ENCODE measurements at places on chromosomes 4 and X.

GRCh38 chrX:155251391-155251790 is 12.9 kb downstream of the RAB39B start:
- DNase-seq, result no peak

DNA sequence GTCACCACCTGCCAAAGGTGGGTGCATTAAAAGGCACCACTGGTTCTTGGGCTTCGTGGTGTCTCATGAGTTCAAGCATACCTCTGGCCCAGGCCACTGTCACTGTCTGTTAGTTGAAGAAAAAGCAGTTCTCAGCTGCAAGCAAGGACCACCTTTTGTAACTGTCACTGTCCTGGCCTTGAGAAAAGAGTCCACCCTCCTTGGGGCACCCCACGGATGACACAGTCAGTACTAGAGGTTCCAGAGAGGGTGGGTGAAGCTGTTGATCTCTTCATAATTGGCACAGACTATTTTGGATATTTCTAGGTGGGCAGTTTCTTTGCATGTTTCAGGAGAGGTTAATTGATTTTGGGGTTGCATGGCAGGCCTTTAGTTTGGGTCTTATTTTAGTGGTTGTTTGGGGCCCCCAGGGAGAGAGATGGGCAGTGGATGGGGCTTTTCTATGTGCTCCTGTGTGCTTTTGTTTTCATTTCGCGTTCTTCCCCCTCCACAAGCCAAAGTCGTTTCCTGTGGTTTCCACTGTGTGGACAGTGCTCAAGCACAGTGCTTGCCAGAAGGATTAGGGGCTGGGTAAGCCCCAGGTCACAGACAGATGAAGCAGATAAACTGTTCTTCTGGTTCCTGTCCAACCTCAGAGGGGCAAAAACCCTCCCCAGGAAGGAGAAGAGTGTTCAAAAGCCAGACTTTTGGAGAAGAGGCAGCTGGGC is 156.2 kb upstream of the PPP1R2C start:
- DNase-seq, result no peak

GRCh38 chrX:150765782-150766350 is 72.7 kb downstream of the MTMR1 start:
- DNase-seq, result no peak

- DNase-seq, result no peak
Measured at GRCh38 chr4:176435901-176436292, 116.1 kb downstream of the SPCS3 start.

GRCh38 chrX:37638047-37638446 is 47.5 kb upstream of the XK start:
- no peak for DNase-seq

DNA sequence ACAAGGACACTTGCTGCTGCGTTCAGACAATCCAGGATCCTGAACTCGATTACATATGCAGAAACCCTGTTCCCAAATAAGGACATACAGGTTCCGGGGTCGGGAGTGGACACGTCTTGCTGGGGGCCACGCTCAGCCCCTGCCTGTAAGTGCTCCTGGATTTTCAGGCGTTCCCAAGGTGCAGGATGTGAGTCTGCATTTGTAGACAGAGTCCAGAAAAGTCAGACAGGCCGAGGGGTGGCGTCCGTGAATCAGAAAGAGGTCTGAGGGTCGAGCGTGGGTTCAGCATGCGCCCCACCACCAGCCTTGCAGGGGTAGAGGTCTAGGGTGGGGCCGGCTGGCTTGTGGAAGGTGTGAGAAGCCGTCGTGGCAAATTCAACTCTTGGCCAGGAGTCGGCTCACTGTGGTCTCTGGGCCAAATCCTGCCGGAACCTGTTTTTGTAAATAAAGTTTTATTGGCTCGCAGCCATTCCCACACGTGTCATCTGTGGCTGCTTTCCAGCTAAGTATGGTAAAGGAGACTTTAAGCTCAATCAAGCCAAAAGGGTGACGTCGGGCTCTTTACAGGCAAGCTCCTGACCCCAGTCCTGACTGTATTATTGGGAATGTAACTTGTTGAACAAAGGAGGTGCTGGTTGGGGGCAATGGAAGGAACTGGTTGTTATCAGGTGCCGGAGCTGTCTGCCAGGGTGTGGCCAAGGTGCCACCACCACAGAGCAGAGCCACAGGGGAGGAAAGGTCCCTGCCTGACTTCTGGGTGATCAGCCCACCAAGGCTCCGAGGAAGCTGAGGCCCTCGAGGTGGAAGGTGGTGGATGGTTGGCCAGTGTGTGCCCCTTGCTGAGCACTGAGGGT is 7.4 kb downstream of the DOK7 start:
- DNase-seq, result no peak

GRCh38 chrX:48508400-48509244 is at the start of gene PORCN:
Gene PORCN, plus strand, starts transcription at chrX:48508992. Its CDS starts 829 bp downstream, at chrX:48509821.
- no peak for DNase-seq

DNA sequence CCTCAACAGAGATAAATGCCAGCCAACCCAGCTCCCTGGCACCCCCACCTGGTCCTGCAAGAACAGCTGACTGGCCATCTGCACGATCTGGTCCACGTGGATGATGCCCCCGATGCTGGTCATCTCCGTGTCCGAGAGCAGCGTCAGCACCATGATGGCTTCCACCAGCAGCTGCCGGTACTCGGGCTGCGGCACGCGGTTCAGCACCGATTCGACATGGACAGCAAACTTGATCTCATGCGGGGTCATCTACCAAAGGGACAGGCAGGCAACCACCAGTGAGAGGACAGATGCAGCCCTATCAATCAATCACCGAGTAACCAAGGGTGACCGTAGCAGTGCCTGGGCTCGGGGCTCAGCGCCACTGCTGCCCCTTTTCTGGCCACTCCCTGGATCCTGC is 89.8 kb downstream of the PHKA2 start:
- no peak for DNase-seq

GRCh38 chrX:153903238-153903980 is 1.1 kb upstream of the AVPR2 start:
- DNase-seq, result no peak

DNA sequence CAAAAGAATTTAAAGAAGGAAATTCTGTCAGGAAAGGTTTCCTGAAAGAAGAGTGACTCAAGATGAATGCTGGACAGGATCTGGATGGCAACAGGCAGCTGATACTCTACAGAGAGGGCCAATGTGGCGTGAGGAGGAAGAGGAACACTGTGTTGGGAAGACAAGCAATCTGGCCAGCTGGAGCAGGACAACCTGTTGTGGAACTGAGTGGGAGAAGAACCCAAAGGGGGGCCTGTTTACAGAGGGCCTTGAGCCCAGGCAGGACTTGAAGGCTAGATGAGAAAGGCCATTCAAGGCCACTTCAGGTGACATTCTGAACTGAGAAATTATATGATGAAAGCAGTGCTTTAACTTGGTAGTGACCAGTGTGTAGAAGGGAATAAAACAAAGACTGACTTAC is 8.5 kb downstream of the OTUD4 start:
- DNase-seq, result no peak

- DNase-seq, result no peak
Measured at GRCh38 chr4:29276150-29276549, 1444.0 kb upstream of the PCDH7 start.

GRCh38 chr4:125392694-125393093 is 77.9 kb downstream of the FAT4 start:
- no peak for DNase-seq

DNA sequence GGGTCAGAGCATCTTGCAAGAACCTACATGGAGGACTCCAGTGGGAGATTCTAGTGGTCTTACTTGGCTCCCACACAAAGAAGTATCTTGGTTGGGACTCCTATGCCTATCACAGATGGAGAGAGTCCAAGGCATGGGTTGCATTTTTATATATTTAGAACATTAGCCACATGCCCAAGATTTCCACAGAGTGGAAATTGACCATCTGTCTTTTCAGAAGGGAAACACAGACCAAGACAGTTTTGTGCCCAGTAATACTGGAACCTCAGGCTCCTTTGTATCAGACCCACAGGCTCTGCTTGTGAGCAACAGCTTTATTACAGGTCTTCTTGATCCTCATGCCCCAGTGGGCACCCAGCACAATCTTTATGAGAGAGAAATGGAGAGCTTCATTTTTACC is 43.6 kb downstream of the PAGE2 start:
- DNase-seq, result no peak

DNA sequence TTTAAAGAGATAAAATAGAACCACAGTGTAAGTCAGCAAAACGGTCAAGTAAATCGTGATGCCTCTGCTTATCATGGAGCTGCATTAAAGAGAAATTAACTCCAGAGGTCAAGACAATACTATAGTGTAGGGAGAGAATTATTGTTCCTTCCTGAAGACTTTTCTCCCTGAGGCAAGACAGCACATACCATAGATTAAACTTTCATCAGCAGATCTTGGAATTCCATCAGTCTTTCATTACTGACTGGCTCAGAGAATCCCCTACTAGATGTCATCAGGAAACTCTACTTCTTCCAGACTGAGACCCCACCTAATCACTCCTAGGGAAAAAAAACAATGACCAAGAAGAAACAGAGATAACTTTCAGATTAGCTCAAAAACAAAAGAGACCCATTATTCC is 131.3 kb downstream of the NSUN7 start:
- DNase-seq, result no peak

GRCh38 chr4:112954286-112954685 is 95.2 kb upstream of the ANK2 start:
- DNase-seq, result peak; percentile 39

GRCh38 chrX:75603833-75604232 is 81.0 kb upstream of the ZDHHC15 start:
- peak; percentile 13 for DNase-seq

GRCh38 chr4:25178838-25179261 is 18.6 kb upstream of the SEPSECS start:
- no peak for DNase-seq

- peak; percentile 84 for DNase-seq
Measured at GRCh38 chrX:135520553-135521404, at the start of gene INTS6L. Gene INTS6L, plus strand, starts transcription at chrX:135520660. Its CDS starts 333 bp downstream, at chrX:135520993.

DNA sequence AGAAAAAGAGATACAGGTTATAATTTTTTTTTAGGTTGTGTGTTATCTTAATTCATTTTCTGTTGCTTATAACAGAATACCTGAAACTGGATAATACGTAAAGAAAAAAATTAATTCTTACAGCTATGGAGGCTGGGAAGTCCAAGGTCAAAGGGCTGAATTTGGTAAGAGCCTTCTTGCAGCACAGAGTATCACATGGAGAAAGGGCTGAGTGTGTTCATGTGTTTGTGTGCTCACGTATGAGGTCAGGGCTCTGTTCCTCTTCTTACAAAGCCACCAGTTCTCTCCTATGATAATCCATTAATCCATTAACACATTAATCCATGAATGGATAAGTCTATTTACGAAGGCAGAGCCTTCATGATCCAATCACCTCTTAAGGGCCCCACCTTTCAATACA is 8.6 kb upstream of the RAB28 start:
- no peak for DNase-seq

- DNase-seq, result no peak
Measured at GRCh38 chr4:153025406-153025805, 89.3 kb downstream of the FHDC1 start.

- no peak for DNase-seq
Measured at GRCh38 chr4:138510053-138510452, 267.9 kb upstream of the SLC7A11 start.

DNA sequence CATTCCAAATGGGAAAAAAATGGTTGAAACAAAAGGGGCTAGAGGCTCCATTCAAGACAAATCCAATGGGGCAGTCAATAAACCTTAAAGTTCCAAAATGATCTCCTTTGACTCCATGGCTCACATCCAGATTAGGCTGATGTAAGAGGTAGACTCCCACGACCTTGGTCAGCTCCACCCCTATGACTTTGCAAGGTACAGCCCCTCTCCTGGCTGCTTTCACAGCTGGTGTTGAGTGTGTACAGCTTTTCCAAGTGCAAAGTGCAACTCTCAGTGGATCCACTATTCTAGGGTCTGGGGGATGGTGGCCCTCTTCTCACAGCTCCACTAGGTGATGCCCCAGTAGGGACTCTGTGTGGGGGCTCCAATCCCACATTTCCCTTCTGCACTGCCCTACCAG is 21.5 kb downstream of the SULT1B1 start:
- no peak for DNase-seq

DNA sequence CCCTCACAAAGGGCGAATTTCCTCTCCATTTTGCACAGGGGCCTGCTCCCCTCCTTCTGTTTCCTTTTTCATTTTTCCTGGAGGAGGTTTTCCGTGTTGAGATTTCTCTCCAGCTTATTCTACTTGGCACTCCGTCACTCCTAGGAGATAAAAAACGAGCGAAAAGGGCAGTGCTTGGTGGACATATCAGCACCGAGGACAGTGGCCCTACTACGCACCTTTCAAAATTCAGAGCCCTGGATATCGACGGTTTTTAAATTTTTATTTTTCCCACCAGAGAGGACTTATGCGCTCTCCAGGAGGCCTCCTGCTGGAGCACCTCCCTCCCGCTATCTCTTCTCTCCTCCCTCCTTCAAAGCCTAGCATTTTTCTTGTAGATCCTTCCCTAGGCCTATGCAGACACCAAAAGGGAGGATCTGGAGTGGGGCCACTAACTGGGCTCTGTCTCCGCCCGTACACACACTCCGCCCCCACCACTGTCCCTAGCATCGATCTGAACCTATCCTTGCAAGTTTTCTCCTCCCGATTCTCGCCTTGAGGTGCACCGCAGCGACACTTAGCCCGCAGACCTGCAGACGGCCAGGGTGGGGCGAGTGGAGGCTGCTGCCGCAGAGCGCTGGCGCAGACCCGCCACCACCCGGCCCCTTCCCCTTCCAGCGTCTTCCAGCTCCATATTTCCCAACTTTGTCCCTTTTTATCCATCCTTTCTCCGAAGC is 8.5 kb upstream of the TCEAL9 start:
- DNase-seq, result no peak

GRCh38 chrX:118026631-118027030 is 90.0 kb downstream of the KLHL13 start:
- DNase-seq, result no peak

DNA sequence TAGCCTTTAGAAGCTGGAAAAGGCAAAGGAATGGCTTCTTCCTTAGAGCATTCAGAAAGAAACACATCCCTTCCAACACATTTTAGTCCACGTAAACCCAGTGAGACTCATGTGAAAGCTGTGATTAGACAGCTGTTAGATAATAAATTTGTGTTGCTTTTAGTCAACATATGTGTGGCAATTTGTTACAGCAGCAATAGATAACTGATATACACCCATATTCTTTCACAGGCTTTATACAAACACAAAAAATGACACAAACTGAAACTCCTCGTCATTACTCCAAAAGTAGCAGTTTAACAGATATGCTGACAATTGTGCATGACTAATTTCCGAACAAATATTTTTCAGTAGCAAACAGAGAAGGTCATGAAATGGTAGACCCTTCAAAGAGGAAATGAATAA is 65.3 kb downstream of the ANTXR2 start:
- DNase-seq, result no peak

- DNase-seq, result no peak
Measured at GRCh38 chr4:53786632-53787031, 195.3 kb upstream of the LNX1 start.

DNA sequence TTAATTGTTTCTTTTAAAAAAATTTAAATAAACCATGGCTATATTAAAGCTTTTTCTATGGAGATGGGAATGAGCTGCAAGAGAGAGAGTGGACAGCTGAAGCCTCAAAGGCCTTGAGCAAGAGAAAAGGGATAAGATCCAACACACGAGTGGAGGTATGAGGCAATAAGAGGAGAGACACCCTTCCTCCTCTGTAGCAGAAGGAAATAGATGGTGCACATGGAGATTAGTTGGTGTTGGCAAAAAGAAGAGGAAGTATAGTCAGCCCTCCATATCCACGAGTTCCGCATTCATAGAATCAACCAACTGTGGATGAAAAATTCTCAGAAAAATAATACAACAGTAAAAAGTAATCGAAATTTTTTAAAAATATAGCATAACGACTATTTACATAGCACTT is 3.2 kb downstream of the CXorf38 start:
- no peak for DNase-seq

GRCh38 chr4:30160140-30160539 is 560.0 kb upstream of the PCDH7 start:
- no peak for DNase-seq

GRCh38 chrX:110795645-110796406 is at the start of gene CHRDL1:
Gene CHRDL1, minus strand, starts transcription at chrX:110795817. Its CDS starts 3,636 bp downstream, at chrX:110792181.
- no peak for DNase-seq

All from NCI-H446 (cell line).